T-helper 2 cell treated with Interferon-gamma antibody and Interleukin-4, amounts not matched to agents 5 μg/mL and 100 μg/mL, for 36 hours (primary cell): ENCODE measurements at places on chromosomes 5 and 9.

- no peak for DNase-seq
Observed at GRCh38 chr5:179533907-179534306, 16.4 kb upstream of the RUFY1 start.

DNA sequence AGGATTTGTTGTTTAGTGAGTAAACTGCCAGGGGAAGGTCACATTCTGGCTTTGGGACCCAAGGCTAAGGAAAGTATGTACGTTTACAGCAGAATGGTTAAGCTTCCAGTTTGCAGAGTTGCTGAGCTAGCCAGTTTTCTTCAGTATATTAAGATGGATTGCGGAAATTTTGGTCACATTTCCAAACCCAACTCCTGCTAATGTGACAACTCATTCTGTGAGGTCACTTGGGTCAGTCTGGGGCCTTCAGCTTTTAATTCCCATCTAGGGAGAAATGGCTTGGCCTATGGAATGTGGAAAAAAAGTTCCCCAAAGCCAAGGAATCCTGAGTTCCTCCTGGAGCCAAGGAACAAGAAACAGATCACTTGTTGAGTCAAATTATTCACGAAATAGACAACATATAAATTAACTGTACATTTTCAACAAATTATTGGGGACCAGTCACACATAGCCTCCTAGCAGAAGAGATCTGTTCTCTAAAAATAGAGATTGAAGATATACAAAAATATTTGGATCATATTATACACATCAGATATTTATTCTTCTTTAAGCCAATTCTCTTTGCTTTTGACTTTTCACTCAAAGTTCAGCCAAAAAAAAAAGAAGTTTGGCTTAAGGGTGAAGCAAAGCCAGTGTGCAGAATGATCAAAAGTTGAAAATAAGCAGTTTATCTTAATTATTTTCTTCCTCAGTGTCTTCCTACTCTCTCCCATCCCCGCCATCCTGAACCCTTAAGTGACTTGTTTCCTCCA, 8.8 kb downstream of the KCNV2 start:
- DNase-seq: no peak

- no peak for DNase-seq
Observed at GRCh38 chr5:115170929-115171510, 1.3 kb upstream of the TRIM36 start.

GRCh38 chr5:178323961-178324360, 91.4 kb upstream of the PHYKPL start:
- no peak for DNase-seq

- no peak for DNase-seq
Observed at GRCh38 chr9:118961857-118962256, 407.4 kb downstream of the BRINP1 start.

DNA sequence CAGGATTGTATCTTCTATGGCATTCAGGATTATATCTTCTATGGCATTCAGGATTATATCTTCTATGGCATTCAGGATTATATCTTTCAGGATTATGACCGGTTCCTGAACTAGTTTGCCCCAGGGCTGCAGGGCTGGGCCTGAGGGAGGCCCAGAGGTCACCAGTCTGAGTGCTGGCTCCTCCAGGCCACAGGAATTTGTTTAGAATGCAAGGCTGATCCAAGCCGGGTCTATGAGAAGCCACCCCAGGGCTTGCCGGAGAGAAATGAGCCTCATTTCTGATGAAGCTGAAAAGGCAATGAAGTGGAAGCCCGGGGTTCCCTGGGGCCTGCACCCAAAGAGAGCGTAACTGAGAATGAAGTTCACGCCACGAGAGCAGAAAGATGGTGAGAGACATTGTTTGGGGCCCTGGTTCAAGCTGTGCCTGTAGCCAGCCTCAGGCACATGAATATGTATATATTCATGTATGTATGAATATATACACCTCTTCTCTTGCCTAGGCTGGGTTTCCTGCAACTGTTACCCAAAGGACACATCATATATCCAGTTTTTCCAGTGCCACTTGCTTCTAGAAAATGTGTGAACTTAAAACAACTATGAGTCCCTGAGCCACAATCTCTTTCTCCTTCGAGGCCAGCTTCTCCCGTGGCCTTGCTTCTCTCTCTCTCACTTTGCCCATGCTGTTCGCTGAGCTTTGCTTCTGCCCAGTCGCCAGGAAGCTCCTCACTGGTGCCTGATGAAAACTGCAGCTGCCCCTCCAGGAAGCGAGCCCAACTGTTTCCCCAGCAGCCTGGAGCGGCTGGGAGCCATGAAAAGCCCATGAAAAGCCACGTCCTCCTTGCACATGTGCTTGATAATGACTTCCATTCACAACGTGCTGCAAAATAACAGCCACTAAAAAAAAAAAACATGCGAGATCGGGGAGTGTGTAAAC, 62.3 kb downstream of the GTF3C4 start:
- DNase-seq: no peak

DNA sequence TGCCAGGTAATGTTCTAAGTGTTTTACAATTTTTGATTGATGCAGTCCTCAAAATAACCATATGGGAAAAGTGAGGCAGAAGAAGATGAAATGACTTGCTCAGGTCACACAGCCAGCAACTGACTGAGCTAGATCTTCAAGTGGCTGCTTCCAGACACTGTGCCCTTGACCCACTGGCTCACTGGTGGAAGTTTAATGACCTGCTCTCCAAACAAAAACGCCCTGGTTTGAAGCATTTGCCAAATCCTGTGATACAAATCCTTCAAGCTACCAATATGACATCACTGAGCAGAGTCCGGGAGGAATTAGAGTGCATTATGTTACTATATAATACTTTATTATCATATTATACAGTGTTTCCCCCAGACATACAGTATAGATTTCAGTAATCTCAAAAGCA, 459.4 kb downstream of the GADD45G start:
- no peak for DNase-seq

DNA sequence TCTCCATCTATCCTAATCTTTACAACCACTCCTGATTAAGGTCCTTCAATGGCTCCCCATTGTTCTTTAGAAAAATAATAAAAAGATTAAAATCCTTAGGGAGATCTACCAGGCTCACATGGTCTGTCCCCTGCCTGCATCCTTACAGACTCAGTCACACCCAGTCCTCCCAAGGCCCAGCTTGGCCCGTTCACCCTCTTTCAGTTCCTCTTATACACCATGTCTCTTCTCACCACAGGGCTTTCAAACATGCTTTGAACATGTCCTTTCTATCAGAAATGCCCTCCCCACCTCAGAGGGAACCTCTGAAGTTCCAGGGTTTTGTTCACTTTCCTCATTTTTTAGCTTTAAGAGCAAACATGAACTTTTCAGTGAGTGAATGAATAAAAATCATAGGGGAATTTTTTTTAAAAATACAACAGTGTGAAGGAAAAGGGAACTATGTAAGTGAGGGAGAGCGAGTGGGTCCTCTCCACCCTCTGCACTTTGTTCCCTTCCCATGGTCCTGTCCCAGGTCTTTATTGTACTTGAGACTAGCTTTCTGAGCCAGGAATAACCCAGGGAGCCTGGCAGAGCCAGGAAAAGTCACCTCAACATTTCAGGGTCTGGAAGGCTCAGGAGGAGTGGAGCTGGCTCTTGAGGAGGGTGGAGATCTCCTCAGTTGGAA, 55.3 kb downstream of the TRPC7 start:
- DNase-seq: no peak

- no peak for DNase-seq
Observed at GRCh38 chr5:113268232-113268631, 166.6 kb downstream of the TSSK1B start.

GRCh38 chr5:127758766-127759283, 55.6 kb downstream of the CCDC192 start:
- DNase-seq: no peak
